ENCODE measurements at places on chromosomes 6 and 20. TPM values are rescaled to one million over a fixed set of nuclear protein-coding genes. Genes with fewer than 3 reads are reported as not detected.

Gene LHFPL5
- 0.27 TPM for total RNA-seq

Gene TAF4
- 16.8 TPM for total RNA-seq

Gene LY6G6F
- total RNA-seq, result not detected

Gene KCNS1
- 1.5 TPM for total RNA-seq

Gene KCNK16
- not detected for total RNA-seq

Gene CGA
- total RNA-seq, result not detected

Gene CST4
- total RNA-seq, result not detected

Gene VSTM2L
- total RNA-seq, result 25.0 TPM

Gene TAGAP
- 1.4 TPM for total RNA-seq

Gene CALHM4
- not detected for total RNA-seq

Gene HLA-DRB5
- not detected for total RNA-seq

Gene F13A1
- total RNA-seq, result 45.1 TPM

Gene ID4
- 56.0 TPM for total RNA-seq

Gene SLC17A1
- not detected for total RNA-seq

Gene WFDC12
- not detected for total RNA-seq

Gene MED23
- total RNA-seq, result 59.6 TPM

Gene FAM83C
- total RNA-seq, result 0.16 TPM

Gene TMEM239
- total RNA-seq, result not detected

Gene SIGLEC1
- total RNA-seq, result 3.1 TPM

Gene SLC17A9
- 4.6 TPM for total RNA-seq

Gene GSTA2
- total RNA-seq, result not detected

Gene EYA2
- 18.0 TPM for total RNA-seq

Gene ADGB
- total RNA-seq, result 3.1 TPM

Gene COL21A1
- 44.6 TPM for total RNA-seq
